Activated CD4-positive, alpha-beta T cell treated with anti-CD3 and anti-CD28 coated beads for 24 hours (primary cell): ENCODE measurements at places on chromosomes 4 and X.

DNA sequence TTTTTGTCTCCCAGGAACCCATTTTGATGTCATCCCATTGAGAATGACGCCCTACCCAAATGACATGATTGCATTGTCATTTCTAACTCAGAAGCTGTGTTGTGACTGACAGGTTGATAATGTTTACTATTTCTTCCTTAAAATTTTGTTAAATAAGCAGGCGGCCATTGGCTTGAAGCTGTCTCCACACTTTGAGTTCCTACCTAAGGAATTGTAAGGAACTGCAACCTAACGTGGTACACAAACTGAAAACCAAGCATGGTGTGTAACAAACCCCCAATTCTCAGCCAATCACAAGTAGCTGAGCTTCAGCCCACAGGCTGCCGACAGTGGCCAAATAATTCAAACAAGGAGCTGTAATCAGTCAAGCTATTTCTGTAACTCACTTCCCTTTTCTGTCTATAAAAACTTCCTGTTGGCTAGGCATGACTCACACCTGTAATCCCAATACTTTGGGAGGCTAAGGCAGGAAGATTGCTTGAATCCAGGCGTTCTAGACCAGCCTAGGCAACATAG lies 2.9 kb upstream of the MND1 start:
- DNase-seq = no peak

DNA sequence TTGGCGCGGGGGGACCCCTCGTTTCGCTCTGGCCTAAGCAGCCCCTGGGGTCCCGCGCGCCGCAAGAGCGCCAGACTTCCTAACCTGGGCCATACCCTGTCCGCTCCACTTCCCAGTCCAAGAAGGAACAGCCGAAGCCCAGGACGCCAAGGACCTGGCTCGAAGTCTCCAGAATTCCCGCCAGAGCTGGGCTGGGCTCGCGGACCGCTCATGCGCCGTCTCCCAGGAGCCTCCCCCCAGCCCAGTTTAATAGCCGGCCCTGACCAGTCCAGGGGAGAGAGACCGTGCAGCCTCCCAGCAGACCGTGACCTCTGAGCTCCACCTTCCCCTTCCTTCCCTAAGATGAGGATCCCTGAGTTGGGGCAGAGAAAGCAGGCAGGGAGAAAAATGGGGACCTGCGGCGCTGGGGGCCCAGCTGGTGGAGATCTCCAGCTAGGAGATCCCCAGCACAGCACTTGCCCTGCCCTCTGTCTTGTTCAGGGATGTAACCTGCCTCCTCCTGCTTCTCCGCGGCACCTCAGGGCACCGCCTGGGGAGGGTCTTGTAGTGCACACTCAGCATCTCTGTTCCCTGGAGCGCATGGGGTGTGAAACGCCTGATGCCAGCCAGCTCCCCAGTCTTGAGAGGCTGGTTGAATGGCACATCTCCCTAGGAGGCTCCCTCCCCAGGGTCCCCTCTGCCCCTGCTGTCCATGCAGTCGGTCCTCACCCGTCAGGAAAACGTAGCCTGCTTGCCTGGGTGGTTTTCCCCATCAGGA lies 1.2 kb upstream of the LETM1 start:
- DNase-seq = no peak

GRCh38 chr4:8015512-8015911 lies 75.9 kb upstream of the AFAP1 start:
- no peak for DNase-seq

GRCh38 chrX:17812763-17813162 lies 48.3 kb downstream of the RAI2 start:
- DNase-seq = no peak

DNA sequence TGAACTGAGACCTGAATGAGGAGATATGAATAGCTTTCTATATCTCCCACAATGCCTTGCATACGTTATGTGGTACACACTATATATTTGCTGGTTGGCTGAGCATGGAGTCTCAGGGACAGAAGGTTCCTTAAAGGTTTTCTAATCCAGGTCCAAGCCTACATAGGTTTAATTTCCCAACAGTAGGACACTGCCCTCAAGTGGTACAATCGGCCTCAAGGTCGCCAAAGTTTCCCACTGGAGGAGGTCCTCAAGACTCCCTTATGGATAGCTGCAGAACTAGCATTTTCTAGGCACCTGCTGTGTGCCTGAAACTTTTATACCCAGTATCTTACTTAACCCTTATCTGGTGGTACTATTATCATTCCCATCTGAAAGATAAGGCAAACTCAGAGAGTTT lies 21.0 kb upstream of the EFNB1 start:
- no peak for DNase-seq

DNA sequence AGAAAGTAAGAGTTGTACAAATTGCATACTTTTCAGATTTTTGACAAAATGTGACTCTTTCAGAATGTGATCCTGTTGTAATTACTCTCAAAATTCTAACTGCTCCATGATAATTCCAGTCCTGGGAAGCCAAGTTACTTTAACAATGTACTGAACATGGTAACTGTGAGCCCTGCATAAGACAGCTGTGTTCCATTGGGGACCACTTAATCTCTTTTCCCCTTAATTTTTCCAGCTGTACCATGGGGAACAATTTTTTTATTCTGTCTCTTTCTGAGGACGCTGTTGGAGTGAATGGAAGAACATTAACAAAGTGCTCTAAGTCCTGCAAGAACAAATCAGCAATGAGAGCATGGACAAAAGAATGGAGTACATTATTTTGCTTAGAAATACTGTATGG lies 95.8 kb downstream of the UPRT start:
- DNase-seq = no peak

GRCh38 chr4:43550981-43551627 lies 658.6 kb downstream of the GRXCR1 start:
- DNase-seq = no peak

- DNase-seq = no peak
These were observed 221.4 kb downstream of the TACR3 start for GRCh38 chr4:103498161-103499070.

- DNase-seq = no peak
These were observed 57.9 kb downstream of the CCKAR start for GRCh38 chr4:26432419-26432818.

DNA sequence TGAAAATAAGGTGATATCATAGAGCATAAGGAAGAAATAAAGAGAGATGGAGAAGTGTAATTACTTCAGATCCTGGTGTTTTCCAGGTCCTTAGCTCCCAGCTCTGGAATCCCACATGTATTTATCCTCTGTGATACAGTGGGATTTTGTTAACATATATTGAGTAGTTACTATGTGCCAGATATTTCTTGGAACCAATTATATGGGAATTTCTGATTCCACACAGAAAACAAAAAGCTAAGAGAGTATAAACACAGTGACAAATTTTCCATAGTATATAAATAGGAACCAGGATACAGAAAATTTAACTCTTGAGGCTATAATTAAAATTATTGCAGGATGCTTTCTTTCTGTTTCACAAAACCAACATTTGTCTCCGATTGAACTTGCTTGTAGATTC lies 1067.5 kb downstream of the PCDH7 start:
- no peak for DNase-seq

- no peak for DNase-seq
These were observed 31.2 kb downstream of the TMEM31 start for GRCh38 chrX:103741879-103742278.

DNA sequence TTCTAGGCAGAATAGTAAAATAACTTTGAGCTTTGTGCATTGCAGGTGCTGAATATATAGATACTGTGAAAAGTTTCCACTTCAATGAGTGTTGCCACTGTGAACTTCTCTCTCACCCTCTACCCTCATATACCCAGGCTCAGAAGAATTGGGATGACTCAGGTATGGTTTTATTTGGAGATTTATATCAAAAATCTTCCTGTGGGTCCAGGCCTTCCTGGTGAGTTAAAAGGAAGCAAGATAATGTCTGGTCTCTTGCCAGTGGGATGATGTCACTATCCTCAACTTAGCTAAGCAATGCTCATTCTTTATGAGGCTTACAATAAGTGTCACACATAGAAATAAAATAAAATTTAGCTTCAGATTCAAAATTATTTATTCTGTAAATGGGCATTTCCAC lies 153.3 kb upstream of the TENT5D start:
- DNase-seq = no peak

DNA sequence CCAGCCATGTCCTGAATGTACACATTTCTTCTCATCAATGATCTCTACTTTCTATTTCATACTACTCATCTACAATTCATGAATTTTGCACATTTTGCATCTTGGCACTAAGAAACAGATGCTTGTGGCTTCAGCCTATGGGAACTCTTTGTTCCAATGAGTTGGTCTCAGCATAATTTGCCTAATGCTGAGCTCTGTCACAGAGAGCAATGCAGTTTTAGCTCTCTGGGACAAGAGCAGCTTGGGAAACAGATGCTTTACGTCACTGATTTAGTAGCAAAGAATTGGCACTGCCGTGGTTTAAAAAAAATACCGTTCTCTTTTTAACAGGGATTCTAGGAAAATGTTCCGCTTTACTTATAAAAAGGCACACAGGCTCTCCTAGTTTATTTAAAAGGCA lies 162.4 kb downstream of the WDFY3 start:
- DNase-seq = no peak

GRCh38 chrX:134554291-134554690 lies 94.3 kb downstream of the HPRT1 start:
- no peak for DNase-seq

DNA sequence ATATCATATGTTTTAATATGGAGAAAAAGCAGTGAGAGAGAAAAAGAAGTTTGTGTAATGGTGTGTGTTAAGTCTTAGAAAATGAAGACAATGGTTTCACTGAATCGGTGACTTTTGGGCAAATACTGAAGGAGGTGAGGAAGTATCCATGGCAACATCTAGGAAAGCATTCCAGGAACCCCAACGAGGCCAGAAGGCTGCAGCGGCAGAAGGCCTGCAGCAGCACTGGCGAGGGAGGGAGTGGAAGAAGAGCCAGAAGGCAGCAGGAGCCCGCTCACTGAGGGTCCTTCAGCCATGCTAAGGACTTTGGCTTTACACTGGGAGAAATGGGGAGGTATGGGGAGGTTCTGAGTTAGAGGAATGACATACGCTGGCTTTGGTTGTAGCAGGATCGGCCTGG lies 26.8 kb downstream of the COQ2 start:
- no peak for DNase-seq

- no peak for DNase-seq
These were observed 1.7 kb downstream of the DOCK11 start for GRCh38 chrX:118497180-118497818.

GRCh38 chr4:76939184-76939583 lies 10.4 kb upstream of the SEPTIN11 start:
- DNase-seq = no peak

DNA sequence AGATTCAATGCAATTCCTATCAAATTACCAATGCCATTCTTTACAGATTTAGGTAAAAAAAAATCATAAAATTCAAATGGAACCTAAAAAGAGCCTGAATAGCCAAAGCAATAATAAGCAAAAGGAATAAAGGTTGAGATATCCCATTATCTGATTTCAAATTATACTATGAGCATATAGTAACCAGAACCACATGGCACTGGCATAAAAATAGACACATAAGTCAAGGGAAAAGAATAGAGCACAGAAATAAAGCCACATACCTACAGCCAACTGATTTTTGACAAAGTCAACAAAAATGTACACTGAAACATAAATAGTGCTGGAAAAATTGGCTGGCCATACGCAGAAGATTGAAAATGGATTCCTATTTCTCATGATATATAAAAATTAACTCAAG lies 853.7 kb downstream of the FAT4 start:
- DNase-seq = no peak

- DNase-seq = no peak
These were observed 35.3 kb downstream of the ANKRD17 start for GRCh38 chr4:73223258-73223650.

DNA sequence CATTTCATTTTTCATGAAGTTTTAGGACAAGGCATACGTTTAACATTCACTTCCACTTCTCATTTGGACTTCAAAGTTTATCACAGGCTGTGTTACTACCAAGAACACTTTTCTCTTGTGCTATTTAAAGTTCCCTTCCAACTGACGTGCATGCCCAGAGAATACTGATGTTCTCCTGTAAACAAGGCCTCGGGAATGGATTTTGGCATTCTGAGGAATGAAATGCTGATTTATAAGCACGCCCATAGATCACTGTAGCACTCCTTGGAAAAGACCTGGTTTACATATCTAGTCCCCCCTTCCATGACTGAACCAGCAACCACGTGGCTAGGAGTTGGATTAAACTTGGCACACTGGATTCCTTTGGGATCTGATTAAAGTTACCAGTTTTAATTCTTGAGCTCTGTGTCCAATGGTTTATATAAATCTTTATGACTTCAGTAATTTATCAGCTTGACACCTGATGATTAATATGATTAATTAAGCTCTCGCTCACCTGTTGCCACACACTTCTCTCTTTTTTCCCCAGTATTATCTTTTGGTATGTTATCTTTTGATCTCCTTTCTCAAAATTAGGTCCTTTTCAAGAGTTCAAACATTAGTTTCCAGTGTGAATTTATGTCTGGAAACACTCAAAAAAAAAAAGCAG lies 122.4 kb upstream of the HAND2 start:
- no peak for DNase-seq

GRCh38 chr4:57249083-57249482 lies 138.9 kb upstream of the IGFBP7 start:
- DNase-seq = no peak

GRCh38 chr4:128832243-128832625 lies 22.7 kb downstream of the JADE1 start:
- no peak for DNase-seq

DNA sequence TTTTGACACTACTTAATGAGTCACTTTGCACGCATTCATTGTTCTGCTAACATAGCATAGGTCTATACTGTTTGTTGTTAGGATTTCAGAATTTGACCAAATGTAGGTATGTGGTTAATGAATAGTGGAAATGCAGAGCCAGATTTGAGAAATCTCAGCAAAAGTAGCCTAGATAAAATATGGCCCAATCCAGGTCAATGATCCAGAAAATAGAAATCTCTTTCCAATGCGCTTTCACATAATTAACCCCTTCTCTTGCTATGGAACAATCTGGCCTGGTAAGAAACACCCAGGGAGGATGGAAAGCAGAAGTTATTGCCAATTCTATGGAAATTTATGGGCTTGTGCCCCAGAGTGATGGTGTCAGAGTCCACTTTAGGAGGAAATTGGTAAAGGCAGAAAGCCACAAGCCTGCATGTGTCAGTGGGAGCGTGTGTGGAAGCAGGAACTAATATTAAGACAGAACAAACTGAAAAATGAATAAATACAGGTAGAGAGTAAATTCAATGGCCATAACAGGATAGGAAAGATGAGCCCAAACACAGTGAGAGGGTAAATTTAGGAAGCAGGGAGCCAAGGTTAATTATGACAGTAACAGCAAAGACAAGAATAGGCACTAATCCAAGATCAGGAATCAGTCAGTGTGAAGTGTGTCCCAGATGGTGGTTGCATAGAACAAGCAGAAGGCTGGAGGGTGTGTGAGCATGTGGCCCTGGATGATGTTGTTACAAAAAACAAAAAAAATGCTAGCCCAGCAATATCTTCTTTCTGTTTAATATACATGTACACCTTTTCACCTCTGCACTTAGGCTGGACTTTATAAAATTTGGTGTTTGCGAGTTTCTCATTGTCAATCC lies 102.9 kb downstream of the SYTL5 start:
- DNase-seq = no peak

- DNase-seq = peak; percentile 8
These were observed 222.6 kb downstream of the SPIN4 start for GRCh38 chrX:63128509-63128908.
